ENCODE measurements at places on chromosomes 7 and 10.

GRCh38 chr10:1036341-1036791 lies 10.7 kb upstream of the IDI2 start:
- no peak for DNase-seq

- no peak for DNase-seq
Measured at GRCh38 chr10:70540089-70540788, 61.7 kb downstream of the PALD1 start.

DNA sequence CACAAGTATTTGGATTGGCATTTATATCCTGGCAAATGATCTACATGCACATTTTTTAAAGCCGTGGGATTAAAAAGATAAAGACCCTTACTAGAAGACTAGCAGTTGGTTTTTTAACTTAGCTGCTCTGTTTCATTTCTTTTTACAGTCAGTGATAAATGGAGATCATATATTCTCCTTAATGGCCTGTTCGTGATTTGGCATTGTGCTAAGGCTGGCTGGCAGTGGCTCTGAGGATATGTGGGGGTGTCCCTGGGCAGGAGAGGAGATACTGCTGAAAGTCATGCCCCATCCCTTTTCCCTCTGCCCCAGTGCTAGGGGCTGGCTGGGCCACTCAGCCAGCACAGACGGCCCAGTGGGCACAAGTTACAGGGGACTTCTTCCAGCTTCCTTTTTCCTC lies 341.7 kb downstream of the PRPF18 start:
- DNase-seq = no peak

GRCh38 chr10:1465418-1465911 lies 271.9 kb downstream of the ADARB2 start:
- DNase-seq = no peak

- no peak for DNase-seq
Measured at GRCh38 chr10:60910543-60910942, 33.4 kb downstream of the RHOBTB1 start.

DNA sequence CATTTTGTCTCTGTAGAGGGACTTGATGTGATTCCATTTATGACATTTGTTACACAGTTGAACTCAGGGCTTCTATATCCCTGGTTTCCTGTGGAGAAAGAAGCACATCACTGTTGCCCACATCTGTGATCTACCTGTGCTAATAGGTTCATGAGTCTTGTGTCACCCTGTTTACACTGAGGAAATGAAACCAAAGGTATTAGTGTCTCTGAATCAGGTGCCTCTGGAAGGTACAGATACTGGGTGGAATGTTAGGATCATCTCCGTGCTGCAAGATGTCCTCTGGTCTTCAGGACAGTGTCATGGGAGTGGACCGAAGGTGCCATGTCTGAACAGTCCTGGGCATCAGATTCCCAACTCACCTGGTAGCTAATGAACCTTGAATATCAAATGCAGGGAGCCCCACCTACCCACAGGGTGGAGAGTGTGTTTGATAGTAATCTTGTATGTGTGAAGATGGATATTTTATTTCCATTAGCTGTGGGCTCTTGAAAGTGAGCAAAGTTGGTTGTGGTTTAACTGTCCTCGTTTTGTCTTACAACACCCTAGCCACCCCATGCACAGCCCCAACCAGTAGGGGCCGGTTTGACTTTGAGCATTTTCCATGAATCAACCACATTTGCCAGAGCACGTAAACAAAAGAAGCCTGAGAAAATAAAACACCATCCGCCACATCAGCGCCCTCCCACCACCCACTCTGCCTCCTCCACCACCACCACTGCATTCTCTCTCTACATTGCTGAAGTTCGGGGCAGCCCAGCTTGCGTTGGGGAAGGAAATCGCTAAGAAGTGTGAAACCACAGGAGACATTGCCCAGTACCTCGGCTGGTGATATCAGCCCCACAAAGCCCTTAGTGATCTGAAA lies 40.7 kb downstream of the TARP start:
- DNase-seq = no peak

DNA sequence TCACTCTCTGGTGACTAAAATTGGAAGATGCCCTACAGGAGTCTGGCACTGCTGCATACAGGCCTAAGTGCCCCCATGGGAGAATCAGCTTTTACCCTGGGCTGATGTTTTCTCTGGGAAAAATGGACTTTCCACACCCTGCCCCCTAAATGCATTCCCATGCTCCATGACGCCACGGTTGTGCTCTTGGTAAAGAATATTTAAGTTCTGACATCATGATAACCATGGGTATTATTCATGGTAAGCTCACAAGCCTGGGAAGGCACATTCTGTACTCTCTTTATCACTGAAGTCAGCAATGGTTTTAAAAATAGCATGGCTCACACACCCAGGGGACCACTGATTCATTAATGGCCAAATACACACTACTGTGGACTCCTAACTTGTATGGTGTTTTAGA lies 43.4 kb downstream of the HIPK2 start:
- DNase-seq = peak; percentile 29

DNA sequence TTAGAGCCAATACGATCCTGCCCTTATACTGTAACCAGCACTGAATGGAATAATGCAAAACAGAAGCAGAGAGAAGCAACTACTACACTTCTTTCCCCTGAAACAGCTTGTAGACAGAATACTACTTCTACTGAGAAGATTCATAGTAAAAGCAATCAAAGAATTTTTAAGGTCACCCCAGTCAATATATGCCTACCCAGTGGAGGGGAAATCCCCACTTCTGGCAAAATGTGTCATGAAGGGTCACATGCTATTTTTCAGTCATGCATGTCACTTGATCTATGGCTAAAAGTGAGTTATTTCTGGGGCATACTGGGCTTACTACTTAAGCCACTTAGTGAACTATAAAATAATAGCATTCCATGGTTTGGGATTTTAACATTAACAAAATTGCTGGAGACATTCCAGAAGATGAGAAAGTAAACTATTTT lies 25.6 kb downstream of the IRF5 start:
- DNase-seq = no peak

DNA sequence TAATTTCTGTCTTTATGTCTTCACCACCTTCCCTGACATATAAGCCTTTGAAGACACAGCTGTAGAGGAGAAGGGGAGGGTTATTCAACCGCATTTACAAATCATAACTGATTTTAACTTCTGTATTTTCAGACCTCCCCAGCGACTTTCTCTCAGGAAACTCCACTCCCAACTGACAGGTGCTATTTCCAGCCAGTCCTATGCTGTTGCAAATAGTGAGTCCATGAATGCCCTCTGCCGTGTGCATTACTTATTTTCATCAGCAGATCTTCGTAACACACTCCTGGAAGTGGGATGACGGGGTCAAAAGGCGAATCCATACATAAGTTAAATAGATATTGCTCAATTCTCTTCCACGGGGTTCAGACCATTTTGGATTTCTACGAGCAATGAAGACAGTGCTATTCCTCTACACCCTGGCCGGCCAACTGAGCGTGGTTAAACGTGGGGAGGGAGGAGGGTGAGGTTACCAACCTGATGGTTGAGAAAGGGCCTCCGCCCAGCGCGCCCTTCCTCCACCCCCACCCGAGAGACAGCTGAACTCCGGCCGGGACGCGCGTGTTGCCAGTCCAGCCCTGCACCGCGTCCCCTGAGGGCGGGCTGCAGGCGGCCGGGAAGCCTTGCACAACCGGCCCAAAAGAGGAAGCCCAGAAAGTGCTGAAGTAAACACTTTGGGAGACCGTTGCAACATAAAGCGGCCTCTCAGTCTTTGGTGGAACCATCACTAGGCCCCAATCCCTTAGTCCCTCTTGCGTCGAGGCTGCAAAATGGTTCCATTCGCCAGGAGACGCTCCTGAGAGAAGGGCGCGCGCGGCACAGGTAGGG lies at the start of gene APBB1IP:
Gene APBB1IP, plus strand, starts transcription at position 705 of the 825 bp plus-strand sequence. CDS start 53,986 bp downstream, outside the sequence.
- no peak for DNase-seq

DNA sequence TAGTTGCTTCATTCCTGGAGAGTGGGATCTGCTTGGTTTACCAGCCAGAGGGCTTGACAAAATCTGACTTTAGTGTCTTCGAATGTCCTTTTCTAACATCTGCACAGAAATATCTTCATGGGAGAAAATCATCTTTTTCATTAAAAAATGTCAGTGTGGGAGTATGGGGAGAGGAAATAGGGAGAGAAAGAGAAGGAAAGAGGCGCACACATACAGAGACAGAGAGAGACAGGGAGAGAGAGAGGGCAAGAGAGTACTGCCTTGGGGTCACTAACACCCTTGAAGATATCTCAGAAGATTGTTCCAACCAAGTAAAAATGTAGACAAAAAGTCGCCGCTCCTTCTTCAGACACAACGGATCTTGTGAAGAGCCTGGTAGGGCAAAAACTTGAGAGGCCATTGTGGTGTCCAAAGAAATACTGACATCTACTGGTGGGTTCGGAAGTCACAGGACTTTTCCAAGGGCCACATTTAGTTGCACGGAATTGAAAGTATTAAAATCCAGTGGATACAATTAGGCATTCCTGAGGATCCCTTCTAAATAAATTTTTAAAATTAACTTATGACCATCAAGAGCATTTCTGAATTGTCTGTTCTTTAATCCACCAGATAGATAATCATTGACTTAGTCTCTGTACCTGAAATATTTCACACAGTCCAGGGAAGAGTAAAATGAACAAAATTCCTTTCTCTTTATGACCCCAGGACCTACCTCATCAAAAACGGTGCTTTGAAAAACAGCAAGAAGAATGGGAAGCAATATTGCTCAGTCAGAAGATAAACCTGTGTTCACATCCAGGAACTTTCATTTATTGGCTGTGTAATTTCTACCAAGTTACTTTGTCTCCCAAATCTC lies 29.7 kb downstream of the VIM start:
- peak; percentile 76 for DNase-seq

DNA sequence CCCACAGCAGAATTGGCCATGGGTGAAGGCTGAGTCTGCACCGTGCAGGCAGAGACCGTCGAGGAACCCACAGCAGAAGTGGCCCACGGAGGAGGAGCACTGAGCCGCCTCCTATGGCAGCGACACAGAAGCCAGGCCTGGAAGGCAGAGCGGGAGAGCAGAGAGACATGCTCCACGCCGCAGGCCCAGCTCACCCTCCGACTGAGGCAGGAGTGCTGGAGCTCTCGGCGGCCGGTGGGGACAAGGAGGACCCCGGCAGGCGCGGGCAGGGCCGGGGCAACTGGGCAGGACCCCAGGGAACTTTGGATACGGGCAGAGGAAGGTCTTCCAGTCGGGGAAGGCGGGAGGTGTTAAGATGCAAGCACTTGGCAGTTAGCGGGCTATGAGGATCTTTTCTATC lies 420.4 kb downstream of the DNAJB6 start:
- DNase-seq = no peak

- DNase-seq = no peak
Measured at GRCh38 chr7:139656387-139656786, 121.4 kb downstream of the HIPK2 start.

DNA sequence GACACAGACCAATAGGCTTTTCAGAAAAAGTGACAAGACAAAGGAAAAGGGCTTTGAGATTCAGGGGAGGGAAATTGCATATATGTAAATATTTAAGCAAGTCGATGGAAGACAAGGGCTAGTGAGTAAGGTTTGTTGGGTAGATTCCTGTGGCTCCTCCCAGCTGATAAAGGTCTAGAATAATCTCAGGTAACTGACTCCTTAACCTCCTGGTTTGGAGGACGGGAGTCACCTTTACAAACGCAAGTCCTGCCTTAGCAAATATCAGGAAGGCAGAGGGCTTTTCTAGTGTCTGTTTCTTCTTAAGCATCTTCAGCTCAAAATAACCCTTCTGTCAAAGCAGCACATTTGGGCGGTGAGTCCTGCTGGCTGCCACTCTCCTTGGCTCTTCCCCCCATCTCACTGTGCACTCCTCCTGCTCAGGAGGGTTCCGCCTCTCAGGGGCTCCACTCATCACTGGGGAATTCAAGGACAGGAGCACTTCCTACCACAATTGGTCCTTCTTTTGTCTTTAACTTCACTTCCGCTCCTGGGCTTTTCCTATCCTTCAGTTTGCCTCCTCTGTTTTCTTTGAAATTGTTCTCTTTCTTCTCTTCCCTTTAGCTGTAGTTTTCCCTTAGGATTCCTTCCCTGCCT lies 496.3 kb upstream of the KLF6 start:
- no peak for DNase-seq

GRCh38 chr10:117391436-117392205 lies 16.4 kb upstream of the PDZD8 start:
- no peak for DNase-seq

- DNase-seq = no peak
Measured at GRCh38 chr7:6451224-6451705, 3.5 kb upstream of the DAGLB start.

- DNase-seq = no peak
Measured at GRCh38 chr10:127524229-127524628, 24.9 kb upstream of the NPS start.

GRCh38 chr7:26562841-26563240 lies 271.2 kb downstream of the SNX10 start:
- DNase-seq = no peak

DNA sequence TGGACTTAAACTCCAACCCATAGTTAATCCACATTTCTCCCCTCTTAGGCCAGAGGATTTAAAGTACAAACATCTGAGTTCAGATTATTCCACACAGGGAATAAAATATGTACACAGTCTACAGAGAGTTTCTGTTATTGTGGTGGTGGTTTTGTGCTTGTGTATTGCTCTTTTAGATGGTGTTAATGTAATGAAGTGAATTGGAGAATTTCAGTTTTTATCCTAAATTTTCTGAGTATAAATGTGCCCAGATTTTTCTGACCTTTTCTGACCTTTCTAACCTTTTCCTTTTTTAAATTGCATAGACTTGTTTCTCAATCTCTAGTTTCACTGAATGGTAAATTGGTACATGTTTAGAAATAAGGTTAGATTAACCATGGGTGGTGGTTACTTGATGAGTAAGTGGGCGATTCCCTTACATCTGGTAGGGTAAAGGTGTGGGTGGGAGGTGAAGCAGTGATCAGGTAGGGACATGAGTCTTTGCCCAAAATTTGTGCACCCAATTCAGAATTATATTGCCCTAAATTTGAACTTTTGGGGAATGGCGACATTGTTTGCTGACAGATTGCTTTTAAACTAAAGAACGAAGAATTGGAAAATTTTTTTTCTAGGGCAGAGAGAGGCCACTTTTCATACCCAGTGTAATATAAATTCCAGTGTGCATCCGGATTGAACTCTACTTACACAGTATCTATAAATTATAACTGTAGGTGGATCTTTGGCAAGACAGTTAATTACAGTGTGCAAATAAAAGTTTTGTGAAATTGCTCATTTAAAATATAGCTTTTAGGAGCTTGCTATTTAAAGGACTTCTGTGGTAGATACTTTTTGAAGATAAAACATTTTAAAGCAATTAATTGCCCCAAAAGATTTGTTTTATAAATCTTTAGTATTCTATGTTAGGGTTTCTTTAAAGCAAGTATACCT lies 62.2 kb downstream of the ST7 start:
- no peak for DNase-seq

DNA sequence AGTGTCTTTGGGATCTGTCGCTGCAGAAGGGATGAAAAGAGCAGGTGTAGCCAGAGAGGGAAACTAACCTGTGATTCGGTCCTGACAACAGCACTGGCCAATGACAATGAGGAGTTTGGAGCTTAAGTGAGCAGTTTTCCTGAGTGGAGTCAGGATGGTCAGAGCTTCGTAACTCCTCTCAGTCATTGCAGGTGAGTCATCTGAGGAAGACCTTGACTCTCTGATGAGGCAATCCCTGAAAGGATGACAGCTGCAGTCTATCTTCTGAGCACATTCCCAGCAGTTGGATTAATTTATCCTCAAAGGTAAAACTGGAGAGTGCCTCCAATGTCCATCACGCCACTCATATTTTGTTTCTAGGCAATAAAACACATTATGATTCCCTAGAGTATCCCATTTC lies 401.9 kb downstream of the POM121L12 start:
- no peak for DNase-seq
